ENCODE measurements at places on chromosomes 12 and 14.

- no peak for DNase-seq
These were observed 69.8 kb downstream of the OSBPL8 start for GRCh38 chr12:76489737-76490136.

DNA sequence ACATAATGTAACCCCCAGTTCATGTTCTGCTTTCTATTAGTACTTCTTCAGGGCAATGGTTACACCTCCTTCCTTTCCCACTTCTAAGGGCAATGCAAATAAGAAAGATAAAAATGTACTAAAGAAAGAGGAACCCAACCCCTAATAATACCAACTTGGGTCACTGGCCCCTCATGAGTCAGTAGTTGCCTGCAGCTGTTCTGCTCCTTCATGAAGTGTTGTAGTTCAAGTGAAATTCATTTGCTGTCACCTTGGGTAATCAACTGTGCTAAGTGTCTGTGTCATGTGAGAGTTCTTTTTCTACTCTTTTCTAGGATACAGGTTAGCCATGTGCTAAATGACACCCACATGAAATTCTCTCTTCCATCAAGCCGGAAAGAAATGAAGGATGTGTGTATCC lies 91.8 kb downstream of the PLXNC1 start:
- no peak for DNase-seq

DNA sequence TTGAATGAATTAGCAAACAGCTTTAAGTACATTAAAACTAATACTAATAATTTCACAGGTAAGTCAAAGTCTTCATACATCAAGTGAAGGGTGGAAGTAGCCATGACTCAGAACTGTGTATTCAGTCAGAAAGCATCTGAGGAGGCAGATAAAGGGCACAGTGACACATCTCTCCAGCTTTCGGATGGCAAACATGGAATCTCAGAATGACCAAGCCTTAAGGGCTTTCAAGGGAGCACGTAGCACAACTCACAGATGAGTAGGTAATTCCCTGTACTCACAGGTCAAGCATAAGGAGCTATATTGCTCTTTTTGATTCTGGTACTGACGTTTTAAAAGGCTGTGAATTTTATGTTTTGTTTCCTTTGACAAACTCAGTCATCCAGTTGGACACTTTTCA lies 56.0 kb downstream of the MDGA2 start:
- no peak for DNase-seq

GRCh38 chr12:125210104-125210755 lies 145.0 kb downstream of the AACS start:
- DNase-seq = no peak

- no peak for DNase-seq
These were observed 5.7 kb downstream of the BEGAIN start for GRCh38 chr14:100581228-100582145.

GRCh38 chr12:131499160-131499863 lies 211.6 kb upstream of the SFSWAP start:
- no peak for DNase-seq

GRCh38 chr14:82223276-82223675 lies 689.6 kb upstream of the SEL1L start:
- no peak for DNase-seq

DNA sequence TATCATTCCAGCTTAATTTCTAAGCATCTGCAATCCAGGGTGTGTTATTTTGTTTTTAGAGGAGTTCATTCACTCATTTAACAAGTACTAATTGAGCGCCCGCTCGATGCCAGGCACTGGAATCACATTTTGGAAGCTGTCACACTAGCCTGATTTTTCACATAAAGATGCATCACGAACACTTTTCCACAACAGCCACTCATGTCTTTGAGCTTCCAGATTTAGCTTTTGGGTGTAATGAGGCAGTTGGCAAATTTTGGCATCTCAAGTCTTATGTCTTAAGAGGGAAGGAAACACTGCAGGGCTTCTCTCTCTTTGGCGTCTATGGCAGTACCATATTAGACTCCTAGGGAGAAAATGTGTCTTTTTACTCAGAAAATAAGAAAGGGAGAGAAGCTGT lies 14.0 kb downstream of the NRXN3 start:
- DNase-seq = no peak

DNA sequence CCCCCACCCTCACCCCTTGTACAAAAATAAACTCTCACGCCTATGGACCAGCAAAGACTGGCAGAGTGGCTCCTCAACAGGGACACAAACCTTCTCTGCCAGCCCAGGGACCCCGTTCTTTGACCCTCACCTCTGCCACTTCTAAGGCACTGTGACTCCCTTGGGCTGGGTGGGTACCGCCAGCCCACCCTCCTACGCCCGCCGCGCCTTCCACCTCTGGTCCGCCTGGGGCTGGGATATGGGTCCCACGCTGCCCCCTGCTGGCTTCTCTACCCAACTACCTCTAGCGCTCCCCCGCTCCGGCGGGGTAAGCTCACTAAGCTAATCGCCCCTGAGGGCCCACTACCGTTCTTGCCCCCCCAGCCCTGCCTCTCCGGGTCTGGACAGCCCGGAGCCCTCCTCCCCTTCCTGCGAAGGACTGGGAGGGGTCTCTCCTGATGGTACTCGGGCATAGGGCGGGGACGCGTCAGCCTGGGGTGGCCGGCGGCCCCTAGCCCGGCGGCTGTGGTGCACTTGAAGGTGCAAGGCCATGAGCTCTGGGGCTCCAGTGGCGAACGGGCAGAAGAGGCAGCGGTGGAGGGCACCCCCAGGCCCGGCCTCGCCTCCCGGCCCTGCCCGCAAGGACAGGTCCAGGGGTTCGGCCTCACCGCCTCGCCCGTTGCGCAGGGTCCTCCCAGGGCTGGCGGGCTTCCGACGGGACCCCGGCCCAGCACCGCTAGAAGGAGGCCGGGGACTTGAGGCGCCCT lies 8.1 kb downstream of the ZNF219 start:
- DNase-seq = no peak

- no peak for DNase-seq
These were observed 195.5 kb upstream of the DAAM1 start for GRCh38 chr14:58992935-58993334.

DNA sequence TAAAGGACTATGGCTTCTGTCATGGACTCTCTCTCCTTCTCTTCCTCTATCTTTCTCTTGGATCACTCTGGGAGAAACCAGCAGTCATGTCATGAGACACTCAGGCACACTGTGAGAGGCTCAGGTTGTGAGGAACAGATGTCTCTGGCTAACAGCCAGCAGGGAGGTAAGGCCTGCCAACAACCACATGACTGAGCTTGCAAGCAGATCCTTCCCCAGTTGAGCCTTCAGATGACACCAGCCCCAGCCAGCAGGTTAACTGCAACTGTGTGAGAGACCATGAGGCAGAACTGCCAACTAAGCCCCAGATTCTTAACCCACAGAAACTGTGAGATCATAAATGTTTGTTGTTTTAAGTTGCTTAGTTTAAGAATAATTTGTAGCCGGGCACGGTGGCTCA lies 90.6 kb downstream of the VCPKMT start:
- DNase-seq = no peak

DNA sequence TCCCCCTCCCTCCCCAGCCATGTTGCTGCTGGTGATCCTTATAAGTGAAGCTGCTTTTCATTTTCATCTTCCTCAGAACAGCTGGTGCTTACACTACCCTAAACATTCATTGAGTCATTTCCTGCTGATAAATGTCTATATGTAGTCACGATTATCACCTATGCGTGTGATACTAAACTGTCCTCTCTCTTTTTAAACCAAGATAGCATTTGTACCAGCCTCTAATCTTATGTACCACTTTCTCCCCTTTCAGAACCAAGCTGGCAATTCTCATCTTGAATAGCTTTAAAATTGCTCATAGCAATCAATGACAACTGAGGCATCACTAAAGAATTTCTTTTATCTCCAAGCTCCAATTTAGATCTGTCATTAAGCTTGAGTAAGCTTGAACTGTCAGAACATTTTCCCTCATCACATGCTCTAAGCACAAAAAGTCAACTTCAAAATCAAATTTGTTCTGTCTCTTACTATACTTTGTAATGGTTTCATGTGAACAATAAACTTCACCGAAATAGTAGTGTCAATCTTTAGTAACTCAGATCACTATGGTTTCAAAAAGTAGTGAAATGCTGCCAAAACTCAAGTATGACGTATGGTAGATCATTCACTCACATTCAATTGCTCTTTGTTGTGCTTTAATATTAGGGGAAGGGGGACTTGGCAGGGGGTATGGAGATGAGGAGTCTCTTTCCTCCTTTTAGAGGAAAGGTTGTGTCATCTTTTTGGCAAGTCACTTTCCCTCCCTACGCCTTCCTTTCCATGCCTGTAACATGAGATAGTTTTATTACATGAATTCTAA lies 178.1 kb upstream of the NOVA1 start:
- no peak for DNase-seq

DNA sequence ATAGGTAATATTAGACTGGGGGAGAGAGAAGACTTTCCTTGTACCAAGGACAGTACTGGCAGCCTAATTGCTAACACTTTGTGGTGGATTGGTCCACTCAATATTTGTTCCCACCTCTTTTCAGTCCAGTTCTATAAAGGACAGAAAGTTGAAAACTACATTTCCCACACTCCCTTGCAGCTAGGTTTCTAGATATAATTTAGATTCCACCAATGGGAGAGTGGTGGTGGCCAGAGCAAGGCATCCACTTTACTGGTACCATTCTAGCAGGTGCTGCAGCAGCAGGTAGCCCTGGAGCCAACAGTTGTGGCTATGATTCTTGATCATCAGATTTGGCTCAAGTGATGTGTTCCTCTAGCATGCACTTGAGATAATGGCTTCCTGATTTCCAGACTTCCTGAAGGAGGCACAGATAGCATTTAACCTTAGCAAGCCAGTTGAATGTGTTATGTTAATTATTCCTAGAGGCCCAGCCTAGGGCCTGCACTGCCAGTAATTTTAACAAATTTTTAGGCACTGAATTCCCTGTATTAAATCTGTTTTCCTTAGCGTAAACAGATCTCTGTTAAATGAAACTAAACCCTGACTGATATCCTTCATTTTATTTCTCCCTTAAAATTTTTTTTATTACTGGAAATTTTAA lies 24.4 kb downstream of the SLC38A1 start:
- DNase-seq = no peak

DNA sequence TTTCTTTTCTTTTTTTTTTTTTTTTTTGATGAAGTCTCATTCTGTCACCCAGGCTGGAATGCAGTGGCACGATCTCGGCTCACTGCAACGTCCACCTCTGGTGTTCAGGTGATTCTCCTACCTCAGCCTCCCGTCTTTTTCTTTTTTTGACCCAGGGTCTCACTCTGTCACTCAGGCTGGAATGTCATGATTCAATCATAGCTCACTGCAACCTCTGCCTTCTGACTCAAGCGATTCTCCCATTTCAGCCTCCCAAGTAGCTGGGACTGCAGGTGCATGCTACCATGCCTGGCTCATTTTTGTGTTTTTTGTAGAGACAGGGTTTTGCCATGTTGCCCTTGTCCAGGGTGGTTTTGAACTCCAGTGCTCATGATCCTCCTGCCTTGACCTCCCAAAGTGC lies 12.0 kb downstream of the FUT8 start:
- no peak for DNase-seq

DNA sequence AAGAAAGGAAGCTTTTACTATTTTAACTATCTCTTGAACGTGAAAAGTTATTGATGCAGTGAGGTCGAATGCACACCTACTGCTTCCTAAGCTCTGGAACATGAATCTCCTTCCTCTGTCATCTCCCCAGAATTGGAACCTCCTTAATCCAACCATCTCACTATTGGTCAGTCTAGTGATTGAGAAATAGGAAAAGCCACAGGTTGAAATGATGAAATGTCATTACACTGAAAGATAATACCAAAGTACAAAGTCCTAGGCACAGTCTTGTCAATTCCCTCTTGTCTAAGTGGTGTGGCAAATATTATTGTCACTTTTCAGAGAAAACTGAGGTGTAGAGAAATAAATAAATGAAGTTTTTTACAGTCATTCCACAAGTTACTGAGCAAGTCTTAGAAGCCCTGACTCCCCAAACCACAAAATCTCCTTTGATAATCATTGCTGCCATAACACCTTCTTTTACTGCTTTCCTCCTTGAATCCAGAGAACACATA lies 19.5 kb upstream of the HIGD1C start:
- DNase-seq = no peak

GRCh38 chr12:11758510-11759493 lies 109.3 kb downstream of the ETV6 start:
- no peak for DNase-seq

GRCh38 chr12:62934239-62934798 lies 631 bp downstream of the PPM1H start:
- DNase-seq = no peak

DNA sequence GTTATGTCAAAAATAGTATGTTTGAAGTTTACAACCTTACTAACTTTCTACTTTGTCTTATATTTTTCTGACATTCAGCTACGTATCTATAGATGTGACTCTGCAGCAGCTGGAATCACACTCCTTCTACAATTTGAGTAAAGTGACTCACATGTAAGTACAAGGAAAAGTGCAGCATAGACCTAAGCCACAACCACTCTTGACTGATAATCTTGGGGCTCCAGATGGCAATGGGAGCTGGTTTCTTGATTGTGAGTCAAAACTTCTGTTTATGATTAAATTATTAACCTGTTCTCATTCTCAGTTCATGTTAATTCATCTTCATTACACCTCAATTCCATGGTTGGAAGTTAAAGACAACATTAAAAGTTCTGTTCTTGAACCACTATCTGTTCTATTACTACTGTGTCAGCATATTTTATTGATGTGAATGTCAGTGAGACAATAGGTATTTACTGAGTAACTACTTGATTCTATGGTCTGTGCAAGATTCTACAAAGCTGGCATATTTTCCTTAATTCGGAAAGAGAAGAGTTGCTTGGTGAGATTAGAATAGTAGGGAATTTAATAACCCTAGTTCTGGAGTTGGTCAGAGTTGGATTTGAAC lies 112.9 kb downstream of the TSHR start:
- no peak for DNase-seq

All from stimulated activated CD4-positive, alpha-beta T cell treated with anti-CD3 and anti-CD28 coated beads, Interleukin-1b, Interleukin-23, amount 100 ng/mL, for 1 hour (primary cell).